GM10248 (cell line): ENCODE measurements at places on chromosomes 7 and 10.

DNA sequence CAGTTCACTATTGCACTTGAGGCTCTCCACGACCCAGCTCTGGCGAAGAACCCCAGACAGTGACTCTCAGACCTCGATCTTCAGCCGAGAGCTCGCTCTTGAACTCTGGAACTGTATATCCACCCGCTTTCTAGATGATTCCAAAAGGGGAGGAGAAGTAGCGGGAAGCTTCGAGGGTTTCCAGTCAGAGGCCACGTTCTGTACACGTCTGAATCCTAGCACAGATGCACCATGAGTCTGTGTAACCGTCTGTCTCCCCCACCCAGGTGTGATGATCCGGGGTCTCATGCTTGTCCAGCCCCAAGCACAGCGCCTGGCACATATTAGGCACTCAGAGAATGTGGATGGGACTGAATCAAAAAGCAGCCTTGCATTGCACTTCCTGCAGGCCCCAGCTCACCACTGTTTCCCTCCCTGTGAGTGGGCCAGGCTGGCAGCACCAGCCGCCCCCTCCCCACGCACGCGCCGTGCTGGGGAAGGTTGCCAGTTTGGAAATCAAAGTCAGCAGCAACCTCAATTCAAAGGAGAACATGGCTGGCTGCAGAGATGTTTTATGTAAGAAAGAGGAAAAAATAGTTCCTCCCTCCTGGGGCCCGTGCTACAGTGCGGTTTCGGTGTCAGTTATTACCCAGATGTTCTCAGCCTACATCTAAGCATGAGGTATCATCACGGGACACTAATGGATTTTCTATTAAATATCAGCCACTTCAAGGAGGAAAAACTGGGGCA is 5.7 kb downstream of the GRID2IP start:
- DNase-seq = no peak

- peak; percentile 3 for DNase-seq
Observed at GRCh38 chr7:101559586-101559985, 69.5 kb downstream of the MYL10 start.

GRCh38 chr7:10657201-10657600 is 316.5 kb upstream of the PHF14 start:
- DNase-seq = no peak

DNA sequence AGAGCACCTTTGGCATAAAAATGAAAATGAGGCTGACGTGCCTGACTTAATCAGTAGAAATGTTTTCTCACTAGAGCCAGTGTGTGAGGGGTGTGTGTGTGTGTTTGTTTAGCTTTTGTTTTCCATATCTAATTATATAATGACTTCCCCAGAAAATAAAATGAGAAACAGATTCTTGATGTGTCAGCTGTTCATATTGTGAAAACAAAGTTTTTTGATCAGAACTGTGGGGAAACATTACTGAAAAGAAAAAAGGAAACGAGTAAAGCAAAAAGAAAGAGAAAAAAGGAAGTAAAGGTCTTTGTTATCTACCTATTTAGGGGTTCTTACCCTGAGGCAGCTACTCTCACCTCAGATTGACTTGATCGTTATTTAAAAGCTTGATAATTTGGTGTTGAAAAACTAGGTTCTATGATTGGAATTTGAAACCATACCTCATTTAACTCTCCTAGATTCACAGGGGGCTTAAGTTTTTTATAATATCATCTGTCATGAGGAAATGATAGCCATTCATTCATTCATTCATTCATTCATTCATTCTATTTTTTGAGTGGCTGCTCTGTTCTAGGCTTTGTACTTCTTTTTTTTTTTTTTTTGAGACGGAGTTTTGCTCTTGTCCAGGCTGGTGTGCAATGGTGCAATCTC is 58.0 kb downstream of the CREM start:
- peak; percentile 50 for DNase-seq

GRCh38 chr7:3825491-3825890 is 524.4 kb downstream of the SDK1 start:
- no peak for DNase-seq

DNA sequence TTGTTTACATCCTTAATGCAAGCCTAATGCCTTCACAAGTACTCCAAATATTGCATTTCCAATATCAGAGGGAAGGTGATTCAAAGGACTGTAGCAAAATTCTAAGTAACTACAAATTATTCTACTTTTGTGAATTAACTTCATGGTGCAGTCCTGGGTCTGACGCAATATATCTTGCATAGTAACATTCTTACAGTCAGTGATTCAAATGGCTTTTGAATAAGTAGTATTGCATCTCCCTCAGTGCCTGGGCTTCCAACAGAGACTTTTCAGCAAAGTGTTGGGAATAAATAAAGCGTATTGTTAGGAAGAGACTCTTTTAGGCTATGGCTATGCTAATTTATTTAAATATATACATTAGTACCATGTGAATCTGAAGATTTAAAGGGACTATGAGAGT is 564.7 kb upstream of the COBL start:
- DNase-seq = no peak

DNA sequence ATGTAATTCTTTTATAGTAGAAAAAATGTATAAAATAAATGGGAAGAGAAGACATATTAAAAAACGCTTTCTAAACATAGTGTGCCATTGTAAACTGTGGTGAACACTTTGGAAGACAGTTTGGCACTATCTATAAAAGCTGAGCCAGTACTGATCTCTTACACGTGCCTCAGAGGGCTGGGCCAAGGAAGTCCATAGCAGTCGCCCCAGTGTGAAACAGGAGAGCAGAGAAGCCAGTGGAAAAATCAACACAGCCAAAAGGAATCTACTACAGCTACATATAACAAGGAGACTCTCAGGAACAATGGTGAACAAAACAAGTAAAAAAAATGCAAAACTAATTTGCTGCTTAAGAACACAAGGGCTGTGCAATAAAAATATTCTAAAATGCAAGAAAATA is 20.6 kb downstream of the SEPHS1 start:
- no peak for DNase-seq

DNA sequence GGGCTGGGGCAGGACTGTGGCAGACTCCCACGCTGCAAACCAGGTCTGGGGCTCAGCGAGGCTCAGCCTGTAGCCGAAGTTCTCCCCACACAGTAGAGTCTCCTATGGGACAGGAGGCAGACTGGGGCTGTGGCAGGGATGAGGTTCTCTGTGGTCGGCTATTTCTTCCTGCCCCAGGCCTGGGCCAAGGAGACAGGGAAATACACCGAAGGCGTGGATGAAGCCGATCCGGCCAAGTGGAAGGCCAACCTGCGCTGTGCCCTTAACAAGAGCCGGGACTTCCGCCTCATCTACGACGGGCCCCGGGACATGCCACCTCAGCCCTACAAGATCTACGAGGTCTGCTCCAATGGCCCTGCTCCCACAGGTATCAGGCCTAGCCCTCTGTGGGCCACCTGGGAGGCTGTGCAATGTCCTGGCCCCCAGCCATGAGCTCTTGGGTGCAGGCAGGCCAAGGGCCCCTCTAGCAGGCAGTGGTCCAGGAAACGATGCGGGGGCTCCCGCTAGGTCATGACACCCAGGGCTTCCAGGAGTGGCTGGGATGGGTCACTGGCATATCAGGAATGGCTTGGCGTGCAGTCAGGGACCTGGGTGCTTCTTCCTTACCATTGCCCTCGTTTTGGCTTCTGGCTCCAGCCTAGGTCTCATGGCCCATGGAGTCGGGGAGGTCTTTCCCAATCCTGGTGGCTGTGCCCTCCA is 8.1 kb downstream of the IRF5 start:
- DNase-seq = no peak

- peak; percentile 62 for DNase-seq
Observed at GRCh38 chr10:109956454-109957091, 33.3 kb upstream of the XPNPEP1 start.

- no peak for DNase-seq
Observed at GRCh38 chr10:92918603-92919002, 70.3 kb downstream of the EXOC6 start.

- no peak for DNase-seq
Observed at GRCh38 chr7:26457696-26458327, 166.2 kb downstream of the SNX10 start.

GRCh38 chr10:59865101-59865500 is 41.3 kb downstream of the CCDC6 start:
- DNase-seq = peak; percentile 37

GRCh38 chr7:150966002-150966401 is 12.1 kb downstream of the KCNH2 start:
- DNase-seq = no peak

DNA sequence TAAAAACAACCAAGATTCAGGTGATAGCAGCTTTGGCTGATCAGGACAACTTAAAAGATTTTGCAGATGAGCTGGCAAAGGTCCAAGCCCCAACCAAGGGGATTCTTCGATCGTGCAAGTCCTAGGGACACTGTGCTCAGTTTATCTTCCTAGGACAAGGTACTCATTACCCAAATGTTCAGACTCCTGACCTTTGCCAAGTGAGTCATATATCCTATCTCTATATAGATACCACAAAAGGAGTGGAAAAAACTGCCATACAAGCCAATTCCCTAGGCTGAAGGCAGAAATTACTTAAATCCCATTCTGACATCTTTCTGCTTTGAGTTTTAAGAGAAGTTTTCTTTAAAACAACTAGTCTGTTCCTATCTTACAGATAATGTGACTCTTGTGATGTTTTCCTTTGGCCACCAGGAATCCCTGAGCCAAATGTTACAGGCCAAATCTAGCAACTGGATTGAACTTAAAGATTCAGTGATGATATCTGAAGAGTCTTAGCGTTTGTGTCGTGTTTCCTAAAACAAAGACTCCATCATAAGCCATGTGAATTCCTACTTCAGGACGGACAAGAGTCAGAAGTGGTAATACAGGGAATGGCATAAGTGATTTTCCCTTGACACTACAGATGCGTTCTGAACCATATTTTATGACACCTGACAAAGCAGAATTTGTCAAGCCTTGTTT is 142.6 kb upstream of the ASAH2 start:
- DNase-seq = no peak

DNA sequence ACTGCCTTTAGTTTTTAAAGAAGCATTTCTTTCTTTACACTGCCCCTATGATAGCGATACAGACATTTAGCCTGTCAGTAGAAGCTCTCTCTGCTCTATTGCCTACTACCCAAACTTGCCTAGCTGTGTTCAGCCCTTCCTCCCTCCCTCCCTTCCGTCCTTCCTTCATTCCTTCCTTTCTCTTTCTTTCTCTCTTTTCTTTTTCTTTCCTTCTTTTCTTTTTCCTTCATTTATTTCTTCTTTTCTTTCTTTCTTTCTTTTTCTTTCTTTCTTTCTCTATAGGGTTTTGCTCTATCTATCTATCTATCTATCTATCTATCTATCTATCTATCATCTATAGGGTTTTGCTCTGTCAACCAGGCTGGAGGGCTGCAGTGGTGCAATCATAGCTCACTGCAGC is 7.1 kb upstream of the ZNF212 start:
- no peak for DNase-seq

- DNase-seq = no peak
Observed at GRCh38 chr7:54932818-54933543, 85.8 kb upstream of the EGFR start.

GRCh38 chr10:70693619-70694335 is 21.5 kb downstream of the ADAMTS14 start:
- DNase-seq = no peak

DNA sequence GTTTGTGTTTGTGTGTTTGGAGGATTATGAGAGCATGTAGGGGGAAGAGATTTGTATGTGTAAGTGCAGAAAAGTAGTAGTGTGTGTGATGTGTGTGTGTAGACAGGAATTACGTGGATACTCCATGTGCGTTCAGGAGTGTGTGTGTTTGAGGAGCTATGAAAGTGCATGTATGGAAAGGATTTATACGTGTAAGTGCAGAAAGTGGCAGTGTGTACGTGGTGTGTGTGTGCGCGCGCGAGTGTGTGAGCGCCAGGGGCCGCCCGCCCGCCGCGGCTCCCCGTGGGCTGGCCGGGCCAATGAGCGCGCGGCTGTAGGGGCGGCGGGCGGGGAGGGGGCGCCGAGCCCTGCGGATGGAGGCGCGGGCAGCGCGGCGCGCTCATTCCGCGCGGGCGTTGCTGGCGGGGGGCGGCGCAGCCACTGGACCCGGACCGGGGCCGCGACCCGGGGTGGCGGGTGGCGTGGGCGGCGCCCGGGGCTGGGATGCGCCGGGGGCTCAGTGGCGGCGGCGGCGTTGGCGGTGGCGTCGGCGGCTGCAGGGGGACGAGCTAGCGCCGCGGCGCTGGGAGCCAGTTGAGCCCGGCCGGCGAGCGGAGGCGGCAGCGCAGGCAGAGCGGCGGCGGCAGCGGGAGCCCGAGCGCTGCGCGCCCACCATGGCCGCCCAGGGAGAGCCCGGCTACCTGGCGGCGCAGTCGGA is at the start of gene BICC1:
TSS of gene BICC1 (plus strand) at position 382 of the 697 bp plus-strand sequence. CDS start at position 654, 272 bp downstream.
- peak; percentile 22 for DNase-seq

- DNase-seq = no peak
Observed at GRCh38 chr10:128161031-128161430, 34.8 kb upstream of the MKI67 start.

DNA sequence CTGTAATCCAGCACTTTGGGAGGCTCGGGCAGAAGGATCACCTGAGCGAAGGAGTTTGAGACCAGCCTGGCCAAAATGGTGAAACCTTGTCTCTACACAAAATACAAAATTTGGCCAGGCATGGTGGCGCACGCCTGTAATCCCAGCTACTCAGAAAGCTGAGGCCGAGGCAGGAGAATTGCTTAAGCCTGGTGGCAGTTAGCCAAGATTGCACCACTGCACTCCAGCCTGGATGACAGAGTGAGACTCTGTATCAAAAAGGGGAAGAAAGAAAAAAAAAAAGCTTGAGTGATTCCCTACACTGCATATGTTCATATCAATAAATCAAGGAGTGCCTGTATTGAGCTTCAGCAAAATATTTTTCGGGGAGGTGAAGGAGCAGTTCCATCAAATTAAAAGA is 45.8 kb upstream of the SRRM3 start:
- DNase-seq = no peak

DNA sequence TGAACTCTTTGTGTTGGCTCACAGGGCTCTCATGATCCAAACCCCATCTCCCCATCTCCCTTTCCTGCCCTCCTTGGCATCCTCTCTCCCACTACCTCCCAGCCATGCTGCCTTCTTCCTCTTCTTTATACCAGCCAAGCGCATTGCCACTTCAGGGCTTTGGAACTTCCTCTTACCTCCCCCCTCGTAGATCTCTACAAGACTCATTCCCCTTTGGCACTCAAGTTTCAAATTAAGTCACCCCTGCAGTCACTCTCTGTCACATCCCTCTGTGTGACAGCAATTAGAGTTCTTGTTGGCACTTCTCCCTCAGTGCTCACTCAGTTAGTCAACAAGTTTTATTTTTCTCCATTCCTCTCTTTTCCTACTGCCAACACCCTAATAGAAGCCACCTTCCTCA is 20.8 kb upstream of the NRP1 start:
- no peak for DNase-seq

GRCh38 chr7:2544541-2545188 is 10.7 kb downstream of the BRAT1 start:
- DNase-seq = no peak

DNA sequence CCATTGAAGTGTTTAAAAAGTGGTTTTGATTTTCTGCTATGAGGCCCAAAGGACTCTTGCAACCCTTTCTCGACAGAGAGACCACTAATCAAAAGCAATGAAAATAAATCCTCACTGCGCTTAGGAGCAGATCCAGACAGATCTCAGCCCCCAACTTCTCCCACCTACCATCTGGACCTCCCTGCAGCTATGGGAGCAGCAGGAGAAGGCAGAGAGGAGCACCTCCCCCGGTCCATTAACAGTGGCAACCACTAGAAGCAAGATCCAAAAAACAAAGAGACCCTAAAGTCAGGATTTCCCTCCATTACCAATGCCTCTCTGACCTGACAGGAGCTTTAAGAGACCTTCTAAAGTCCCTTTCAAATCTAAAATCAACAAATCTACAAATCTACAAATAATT is 99.0 kb upstream of the LSM8 start:
- DNase-seq = no peak
